ENCODE measurements at places on chromosomes 4 and X.
A peak's percentile ranks its signal among the peaks of the same experiment; 100 is the strongest.

GRCh38 chr4:146637621-146638332, 916 bp upstream of the POU4F2 start:
- no peak for DNase-seq

DNA sequence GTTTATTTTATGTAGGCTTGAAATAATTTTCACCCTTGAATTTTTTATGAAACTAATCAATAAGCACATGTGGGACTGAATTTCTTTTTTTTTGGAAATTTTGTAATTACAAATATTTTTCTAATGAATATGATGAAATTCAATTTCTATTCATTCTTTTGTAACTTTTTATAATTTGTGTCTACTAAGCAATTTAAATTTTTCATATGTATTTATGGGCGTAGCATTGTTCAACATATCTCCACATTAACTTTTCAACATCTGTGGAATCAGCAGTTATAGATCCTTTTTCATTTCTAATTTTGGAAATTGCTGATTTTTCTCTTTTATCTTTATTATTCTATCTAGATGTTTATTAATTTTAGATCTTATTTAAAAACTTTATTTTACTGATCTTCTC, 1320.3 kb downstream of the C4orf33 start:
- no peak for DNase-seq

GRCh38 chrX:9342561-9343051, 122.3 kb upstream of the TBL1X start:
- DNase-seq, result peak; percentile 62

GRCh38 chr4:118282692-118283091, 70.1 kb downstream of the PRSS12 start:
- DNase-seq, result no peak

- DNase-seq, result no peak
These were observed 53.9 kb upstream of the PPP2R3B start for GRCh38 chrX:440636-441035.
